ENCODE measurements at places on chromosomes 12 and 14. TPM values are rescaled to one million over a fixed set of nuclear protein-coding genes. Genes with fewer than 3 reads are reported as not detected.

Gene PMEL
- 2.0 TPM for total RNA-seq

Gene KRT4
- not detected for total RNA-seq

Gene TRAF3
- total RNA-seq: 14.7 TPM

Gene ERP27
- not detected for total RNA-seq

Gene STAC3
- total RNA-seq: 459 TPM

Gene FAM90A1
- not detected for total RNA-seq

Gene SPX
- total RNA-seq: 2.4 TPM

Gene MMAB
- 21.4 TPM for total RNA-seq

Gene RAD51AP1
- total RNA-seq: not detected

Gene DPF3
- total RNA-seq: 17.7 TPM

Gene TAS2R31
- total RNA-seq: 3.6 TPM

Gene FGF6
- total RNA-seq: not detected

Gene HOXC6
- 3.3 TPM for total RNA-seq

Gene TMEM117
- total RNA-seq: 3.5 TPM

Data from gastrocnemius medialis (tissue), 4 donors.